ENCODE measurements at places on chromosomes 16 and 17.

GRCh38 chr17:35051183-35051578 lies 12.3 kb downstream of the RFFL start:
- peak; percentile 20 for DNase-seq

GRCh38 chr16:58863042-58863441 lies 128.9 kb upstream of the GOT2 start:
- DNase-seq: no peak

- no peak for DNase-seq
These were observed 56.9 kb downstream of the MSI2 start for GRCh38 chr17:57313097-57313835.

- DNase-seq: no peak
These were observed 377.6 kb downstream of the CPPED1 start for GRCh38 chr16:12426122-12426521.

DNA sequence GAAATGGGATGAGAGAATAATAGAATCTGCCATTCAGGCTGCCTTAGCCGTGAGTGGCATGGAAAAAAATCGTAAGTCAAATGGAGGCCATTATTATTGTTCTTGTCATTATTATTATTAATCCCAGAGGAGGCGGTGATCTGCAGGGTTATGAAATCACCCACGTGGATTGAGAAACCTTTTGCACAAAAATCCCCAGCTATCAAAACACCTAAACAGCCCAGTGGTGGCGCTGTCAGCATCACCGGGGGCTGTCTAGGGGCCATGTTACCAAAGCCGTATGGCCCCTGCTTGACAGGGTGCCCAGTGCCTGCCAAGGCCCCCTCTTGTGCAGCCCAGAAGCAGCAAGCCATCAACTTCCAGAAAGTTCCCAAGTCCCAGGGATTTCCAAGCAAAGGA lies 25.2 kb downstream of the CNGB1 start:
- no peak for DNase-seq

- no peak for DNase-seq
These were observed 6.1 kb upstream of the EIF4A3 start for GRCh38 chr17:80153004-80153403.

GRCh38 chr17:68290268-68290954 lies 516 bp downstream of the SLC16A6 start:
- DNase-seq: peak; percentile 54

DNA sequence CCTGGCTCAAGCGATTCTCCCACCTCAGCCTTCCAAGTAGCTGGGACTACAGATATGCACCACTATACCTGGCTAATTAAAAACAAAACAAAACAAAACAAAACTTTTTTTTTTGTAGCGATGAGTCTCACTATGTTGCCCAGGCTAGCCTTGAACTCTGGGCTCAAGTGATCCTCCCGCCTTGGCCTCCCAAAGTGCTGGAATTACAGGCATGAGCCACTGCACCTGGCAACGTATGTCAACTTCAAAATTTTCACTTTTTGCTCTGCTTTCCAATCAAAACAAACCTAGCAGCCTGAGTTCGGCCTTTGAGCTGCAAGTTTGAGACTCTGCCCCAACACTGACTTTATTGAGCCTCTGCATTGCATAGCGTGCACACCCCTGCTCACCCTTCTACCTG lies 4.5 kb upstream of the RAI1 start:
- DNase-seq: no peak

- DNase-seq: no peak
These were observed 4.8 kb downstream of the RPA1 start for GRCh38 chr17:1834380-1835149.

DNA sequence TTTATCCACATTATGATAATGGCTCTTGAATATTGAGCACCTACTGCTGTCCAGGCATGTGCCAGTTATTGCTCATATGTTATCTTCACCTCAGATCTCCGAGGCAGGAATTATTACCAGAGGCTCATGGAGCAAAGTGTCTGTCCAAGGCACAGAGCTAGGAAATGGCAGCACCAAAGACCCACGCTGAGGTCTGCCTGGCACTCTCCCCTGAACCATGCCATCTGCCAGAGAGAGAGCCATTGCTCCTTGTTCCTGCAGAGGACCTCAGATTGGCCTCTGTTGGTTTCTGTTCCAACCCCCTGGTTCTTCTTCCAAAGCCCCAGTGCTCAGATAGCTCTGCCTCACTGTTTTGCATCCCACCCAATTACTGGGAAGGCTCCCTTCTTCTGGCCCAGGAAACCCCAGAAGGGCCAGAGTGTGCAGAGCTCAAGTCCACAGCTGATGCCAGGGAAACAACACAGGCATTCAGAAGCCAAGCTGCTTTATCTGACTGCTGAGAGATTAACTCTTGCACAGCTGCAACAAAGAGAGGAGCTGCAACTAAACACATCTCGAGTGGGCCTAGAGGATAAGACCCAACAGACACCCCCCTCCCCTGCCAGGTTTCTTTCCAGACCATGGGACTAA lies 5.9 kb downstream of the ASIC2 start:
- DNase-seq: no peak

GRCh38 chr16:83661656-83662055 lies 146.1 kb upstream of the HSBP1 start:
- DNase-seq: no peak

DNA sequence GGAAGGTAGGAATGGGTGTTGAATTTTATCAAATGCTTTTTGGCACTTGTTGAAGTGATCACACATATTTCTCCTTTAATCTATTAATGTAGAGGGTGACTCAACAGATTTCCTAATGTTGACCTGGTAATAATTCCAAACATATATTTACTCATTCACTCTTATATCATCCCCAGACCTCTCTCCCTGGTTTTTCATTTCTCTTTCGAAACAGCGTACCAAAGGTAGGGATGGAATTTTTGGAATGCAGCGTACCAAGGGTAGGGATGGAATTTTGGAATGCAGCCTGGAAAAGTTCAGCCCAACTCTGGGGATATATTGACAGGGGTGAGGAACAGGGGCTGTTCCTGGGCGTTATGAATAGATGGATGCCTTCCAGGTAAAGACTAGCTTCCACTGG lies 7.3 kb downstream of the KIF18B start:
- no peak for DNase-seq

- no peak for DNase-seq
These were observed 11.4 kb downstream of the C16orf95 start for GRCh38 chr16:87305505-87306391.

- DNase-seq: peak; percentile 23
These were observed 685 bp upstream of the PSMD3 start for GRCh38 chr17:39979893-39980350.

DNA sequence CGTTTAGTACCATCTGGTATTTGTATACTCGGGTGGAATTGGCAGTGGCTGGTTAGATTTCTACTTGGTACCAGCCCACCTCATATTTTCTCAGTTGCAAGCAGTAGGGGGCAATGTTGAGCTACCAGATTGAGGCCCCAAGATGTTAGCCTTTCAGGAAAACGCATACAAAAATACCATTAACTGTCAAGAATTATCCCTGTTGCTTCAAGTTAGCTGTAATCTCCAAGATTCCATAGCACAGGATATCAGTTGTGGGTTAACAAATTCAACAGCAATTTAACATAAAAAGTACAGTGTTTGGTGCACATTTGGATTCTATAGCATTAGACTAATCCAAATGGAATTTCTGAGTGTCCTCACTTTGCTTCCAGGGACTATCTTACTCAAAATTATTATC lies 188.2 kb downstream of the FTO start:
- peak; percentile 52 for DNase-seq

Data from transverse colon (tissue), 4 donors.